Smooth muscle cell of bladder (primary cell): ENCODE measurements at places on chromosomes 7 and 10. TPM values are rescaled to one million over a fixed set of nuclear protein-coding genes. Genes with fewer than 3 reads are reported as not detected.

ABCB1 gene
- 0.65 and 1.7 TPM in 2 replicates for total RNA-seq

TLL2 gene
- total RNA-seq = under 0.01 and 0.09 TPM in 2 replicates

GIMAP7 gene
- total RNA-seq = 0.09 TPM in 1 of 2 replicates, not detected in the other

PBLD gene
- total RNA-seq = 3.4 and 6.7 TPM in 2 replicates

NME8 gene
- total RNA-seq = not detected in 2 replicates

CTAGE8 gene
- total RNA-seq = 0.28 TPM in 1 of 2 replicates, not detected in the other

VWC2 gene
- total RNA-seq = not detected in 2 replicates

MYL7 gene
- total RNA-seq = not detected in 2 replicates

NANOS1 gene
- 0.14 and 0.18 TPM in 2 replicates for total RNA-seq

KAZALD1 gene
- total RNA-seq = 18.2 and 30.3 TPM in 2 replicates

PHKG1 gene
- total RNA-seq = 0.43 and 0.55 TPM in 2 replicates

HOXA4 gene
- total RNA-seq = 0.14 and 0.28 TPM in 2 replicates

FFAR4 gene
- not detected in 2 replicates for total RNA-seq

UNCX gene
- not detected in 2 replicates for total RNA-seq

H2BK1 gene
- not detected in 2 replicates for total RNA-seq

CCDC146 gene
- 1.6 and 3.1 TPM in 2 replicates for total RNA-seq

ACTL6B gene
- total RNA-seq = not detected in 2 replicates

PIK3AP1 gene
- 0.14 and 0.74 TPM in 2 replicates for total RNA-seq

IL6 gene
- 40.0 and 49.1 TPM in 2 replicates for total RNA-seq

CYP3A4 gene
- total RNA-seq = not detected in 2 replicates

GPR15LG gene
- total RNA-seq = not detected in 2 replicates

LZTS2 gene
- total RNA-seq = 43.4 and 87.9 TPM in 2 replicates

PPP1R9A gene
- total RNA-seq = 0.14 and 0.18 TPM in 2 replicates

NOBOX gene
- not detected in 2 replicates for total RNA-seq

ITPRID1 gene
- total RNA-seq = not detected in 2 replicates

ZC3HAV1L gene
- total RNA-seq = 3.4 and 7.7 TPM in 2 replicates

TEX36 gene
- total RNA-seq = not detected in 2 replicates

ST8SIA6 gene
- not detected in 2 replicates for total RNA-seq

PRSS1 gene
- not detected in 2 replicates for total RNA-seq

KLF14 gene
- 0.09 TPM in 1 of 2 replicates, not detected in the other for total RNA-seq

GHRHR gene
- total RNA-seq = not detected in 2 replicates

ZNF32 gene
- total RNA-seq = 35.8 and 37.7 TPM in 2 replicates

HABP2 gene
- total RNA-seq = not detected in 2 replicates

CFAP70 gene
- total RNA-seq = 0.71 and 0.92 TPM in 2 replicates

MARVELD1 gene
- 15.5 and 19.9 TPM in 2 replicates for total RNA-seq

SLC26A5 gene
- total RNA-seq = not detected in 2 replicates

CARD11 gene
- total RNA-seq = 0.43 and 0.55 TPM in 2 replicates

SFTPA1 gene
- not detected in 2 replicates for total RNA-seq

GRM3 gene
- not detected in 2 replicates for total RNA-seq

ZNF655 gene
- total RNA-seq = 42.6 and 45.9 TPM in 2 replicates
